DND-41 (cell line): ENCODE measurements at places on chromosomes 4 and X.

DNA sequence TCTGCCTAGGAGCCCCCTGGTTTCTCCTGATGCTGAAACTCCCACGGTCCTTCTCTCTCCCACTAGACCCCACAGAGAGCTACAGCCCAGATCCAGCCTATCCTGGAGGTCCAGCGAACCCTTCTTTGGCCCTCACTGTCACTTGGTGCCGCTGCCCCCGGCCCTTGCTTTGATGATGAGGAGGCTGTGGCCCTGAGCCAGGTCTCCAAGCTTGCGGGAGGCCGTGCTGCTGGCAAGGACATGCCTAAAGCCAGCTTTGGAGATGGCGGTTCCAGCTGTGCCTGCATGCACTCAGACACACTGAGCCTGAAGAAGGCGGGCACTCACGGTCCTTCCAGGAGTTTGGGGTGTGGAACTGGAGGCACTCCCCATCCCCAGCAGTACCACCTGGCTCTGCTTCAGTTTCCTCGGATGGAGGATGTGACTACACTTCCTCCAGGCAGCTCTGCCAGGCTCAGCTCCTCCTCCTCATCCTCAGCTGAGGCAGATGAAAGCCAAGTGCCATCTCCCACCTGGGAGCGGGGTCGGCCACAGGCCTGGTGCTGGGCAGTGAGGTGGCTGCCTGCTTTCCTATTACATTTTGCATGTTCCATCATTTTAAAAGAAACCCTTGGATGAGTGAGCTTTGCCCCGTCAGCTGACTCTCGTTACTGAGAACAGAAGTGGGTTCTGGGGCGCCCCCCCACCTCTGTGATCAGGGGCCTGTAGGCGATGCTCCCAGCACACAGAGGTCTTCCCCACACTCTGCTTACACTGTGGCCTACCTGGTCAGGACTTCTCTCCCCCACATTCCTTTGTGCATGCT is 9.0 kb downstream of the TNIP2 start:
- no peaks in the 10 kb centered on the region for H3K4me1 ChIP-seq
- no peak overlapping the region for H3K4me3 ChIP-seq
- no peak overlapping the region for H3K27ac ChIP-seq
- peaks cover 57% of the 10 kb centered on the region for H3K36me3 ChIP-seq
- H3K27me3 ChIP-seq: no peaks in the 10 kb centered on the region

DNA sequence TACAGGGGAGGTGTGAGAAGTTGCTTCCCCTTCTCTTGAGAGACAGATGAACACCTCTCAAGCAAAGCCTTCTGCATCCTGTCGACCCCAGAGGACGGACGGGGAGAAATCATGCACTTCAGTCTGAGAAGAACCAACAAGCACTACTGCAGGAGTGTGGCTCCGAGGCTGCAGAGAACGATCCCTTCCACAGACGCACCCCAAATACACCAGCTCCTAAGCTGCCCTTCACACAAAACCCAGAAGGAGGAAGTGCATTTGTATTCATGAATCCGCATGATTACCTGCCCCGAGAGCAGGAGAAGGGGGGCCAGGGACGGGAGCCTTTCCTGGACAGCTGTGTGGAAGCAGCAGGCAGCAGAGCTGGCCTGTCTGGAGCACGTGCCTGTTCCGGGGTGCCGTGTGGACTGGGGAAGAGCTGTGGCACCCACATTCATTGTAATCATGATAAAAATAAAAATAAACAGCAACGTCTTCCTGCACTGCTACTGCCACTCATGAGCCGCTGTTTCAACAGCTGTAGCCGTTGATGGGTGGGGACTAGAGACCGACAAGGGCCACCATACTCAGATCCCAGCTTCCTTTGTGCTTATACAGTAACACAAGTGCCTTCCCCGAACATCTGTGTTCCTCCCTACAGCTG is 42.9 kb downstream of the ACSL1 start:
- peaks cover 21% of the 10 kb centered on the region for H3K4me1 ChIP-seq
- H3K36me3 ChIP-seq: no peaks in the 10 kb centered on the region
- no peak overlapping the region for H3K27ac ChIP-seq
- no peaks in the 10 kb centered on the region for H3K27me3 ChIP-seq

DNA sequence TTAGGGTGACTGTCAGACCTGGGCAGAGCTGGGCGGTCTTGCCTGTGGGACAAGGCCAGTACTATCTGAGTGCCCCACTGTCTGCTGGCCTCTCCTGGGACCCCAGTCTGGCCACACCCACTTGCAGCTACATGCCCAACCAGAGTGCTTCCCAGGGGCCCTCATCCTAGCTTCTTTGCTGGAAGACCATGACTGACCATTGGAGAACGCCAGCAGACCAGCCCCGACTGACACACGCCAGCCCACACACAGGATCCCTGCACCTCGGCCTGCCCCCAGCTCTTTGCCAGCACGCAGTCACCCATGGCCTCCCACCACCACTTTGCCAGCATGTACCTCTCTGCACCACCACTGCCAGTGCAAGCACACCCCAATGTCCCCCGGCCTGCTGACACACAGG is 585.7 kb downstream of the ZNF674 start:
- H3K27me3 ChIP-seq: no peaks in the 10 kb centered on the region
- no peak overlapping the region for H3K4me3 ChIP-seq
- H3K27ac ChIP-seq: no peak overlapping the region
- no peaks in the 10 kb centered on the region for H3K36me3 ChIP-seq

GRCh38 chrX:11787564-11787963 is 29.5 kb downstream of the MSL3 start:
- peak; percentile 21 for DNase-seq
- no peaks in the 10 kb centered on the region for H3K36me3 ChIP-seq
- H3K27ac ChIP-seq: no peak overlapping the region
- H3K4me1 ChIP-seq: peaks cover 18% of the 10 kb centered on the region
